ENCODE measurements at places on chromosomes 7 and 10.
A peak's percentile ranks its signal among the peaks of the same experiment; 100 is the strongest.

DNA sequence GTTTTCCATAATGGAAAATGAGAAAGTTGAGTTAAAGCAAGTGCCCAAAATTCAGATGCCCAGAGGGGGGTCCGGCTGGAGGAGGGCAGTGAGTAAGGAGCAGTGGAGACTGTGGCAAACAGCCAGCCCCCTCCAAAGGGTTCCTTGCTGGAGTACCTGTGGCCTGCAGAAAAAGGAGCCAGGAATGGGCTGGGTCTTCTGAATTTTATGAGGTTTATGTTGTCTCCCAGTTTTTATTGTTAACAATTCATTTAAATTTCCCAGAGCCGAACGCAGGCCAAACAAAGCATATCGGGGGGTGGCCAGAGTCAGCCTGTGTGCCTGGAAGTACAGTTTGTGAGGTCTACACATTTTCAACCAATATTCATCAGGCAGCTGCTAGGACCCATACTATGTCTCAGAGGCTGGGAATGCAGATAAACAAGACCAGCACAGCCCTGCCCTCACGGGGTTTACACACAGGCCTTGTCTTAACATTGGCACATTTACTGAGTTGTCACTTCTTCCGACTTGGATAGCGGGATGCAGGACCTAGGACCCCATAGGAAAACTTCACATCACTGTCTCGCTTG is 12.9 kb upstream of the CSGALNACT2 start:
- no peak for DNase-seq

DNA sequence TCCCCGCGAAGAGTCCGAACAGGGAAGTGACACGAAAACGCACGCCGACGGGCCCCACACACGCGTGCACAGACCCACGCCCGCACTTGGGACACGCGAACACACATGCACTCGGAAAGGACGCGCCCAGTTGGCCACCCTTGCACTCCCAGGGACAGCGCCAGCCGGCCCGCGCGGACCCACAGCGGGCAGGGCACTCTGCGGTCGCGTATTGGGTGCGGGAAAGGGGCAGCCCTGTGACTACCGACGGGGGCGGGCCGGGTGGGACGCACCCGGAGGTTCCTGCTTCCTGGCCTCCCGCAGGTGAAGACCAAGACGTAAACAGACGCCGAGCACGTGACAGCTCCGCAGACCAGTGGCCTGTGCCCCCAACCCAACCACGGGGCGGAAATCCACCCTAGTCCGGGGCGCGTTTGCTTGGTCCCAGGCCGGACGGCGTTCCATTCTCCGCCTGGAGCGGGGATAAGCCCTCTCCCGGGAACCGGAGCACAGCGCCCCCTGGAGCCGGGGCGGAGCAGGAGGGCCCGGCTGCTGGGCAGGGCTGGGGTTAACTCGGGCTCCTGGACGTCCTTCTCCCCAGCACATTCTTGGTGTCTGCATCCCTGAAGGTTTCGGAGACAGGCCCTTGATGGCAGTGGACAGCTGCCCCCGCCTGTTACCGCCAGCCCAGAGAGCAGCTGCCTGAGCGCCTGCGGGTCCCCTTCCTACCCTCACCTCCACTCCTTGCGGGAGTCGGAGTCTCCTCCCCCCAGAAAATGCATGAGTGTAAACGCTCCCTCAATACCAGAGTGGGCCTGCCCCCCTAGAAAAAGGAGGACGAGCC is 2.0 kb upstream of the LZTS2 start:
- DNase-seq = peak; percentile 90

GRCh38 chr7:126203185-126203584 is 1049.6 kb downstream of the GRM8 start:
- DNase-seq = no peak

DNA sequence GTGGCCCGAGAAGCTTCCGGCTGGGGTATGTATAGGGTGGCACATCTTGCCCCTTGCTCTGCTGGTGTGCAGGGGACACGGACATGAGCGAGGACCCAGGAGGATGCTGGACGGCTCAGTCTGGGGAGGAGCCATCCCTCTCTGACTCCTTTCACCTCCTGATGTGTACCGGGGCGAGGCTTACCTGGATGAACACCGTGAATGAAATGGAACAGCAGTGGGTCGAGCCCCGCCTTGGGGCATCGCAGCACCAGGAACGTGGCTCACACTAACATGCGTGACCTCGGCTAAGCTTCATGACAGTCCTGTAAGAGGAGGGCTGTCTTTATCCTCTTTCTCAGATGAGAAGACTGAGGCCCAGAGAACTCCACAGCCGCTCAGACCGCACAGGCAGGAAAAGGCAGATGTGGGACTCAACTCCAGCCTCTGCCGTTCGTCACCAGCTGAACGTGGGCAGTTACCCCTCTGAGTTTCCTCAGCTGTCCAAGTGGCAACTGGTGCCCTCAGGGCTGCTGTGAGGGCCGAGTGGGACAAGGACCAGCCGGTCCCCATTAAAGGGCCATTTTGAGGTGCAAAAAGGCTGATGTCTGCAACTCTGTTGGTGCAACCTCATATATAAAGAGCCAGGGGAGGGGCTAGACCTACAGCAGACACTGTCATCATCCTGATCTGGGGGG is 54.5 kb downstream of the INSIG1 start:
- no peak for DNase-seq

DNA sequence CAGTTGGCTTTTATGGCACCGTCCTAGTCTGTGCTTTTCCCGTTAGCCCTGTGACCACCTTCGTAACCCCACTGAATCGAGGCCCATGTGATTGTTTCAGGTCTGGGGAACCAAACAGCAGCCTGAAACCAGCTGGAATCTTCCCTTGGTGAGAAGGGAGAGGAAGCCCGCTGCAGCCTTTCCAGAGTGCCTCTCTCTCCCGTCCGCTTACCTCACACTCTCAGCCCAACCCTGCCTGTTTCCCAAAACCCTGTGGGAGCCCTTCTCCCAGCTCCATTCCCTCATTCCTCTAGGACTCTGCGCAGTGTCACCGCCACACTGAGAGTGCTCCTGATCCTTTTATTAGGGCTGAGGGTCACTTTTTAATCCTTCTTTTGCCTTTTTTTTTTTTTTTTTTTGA is 139.6 kb downstream of the WDR37 start:
- DNase-seq = no peak

DNA sequence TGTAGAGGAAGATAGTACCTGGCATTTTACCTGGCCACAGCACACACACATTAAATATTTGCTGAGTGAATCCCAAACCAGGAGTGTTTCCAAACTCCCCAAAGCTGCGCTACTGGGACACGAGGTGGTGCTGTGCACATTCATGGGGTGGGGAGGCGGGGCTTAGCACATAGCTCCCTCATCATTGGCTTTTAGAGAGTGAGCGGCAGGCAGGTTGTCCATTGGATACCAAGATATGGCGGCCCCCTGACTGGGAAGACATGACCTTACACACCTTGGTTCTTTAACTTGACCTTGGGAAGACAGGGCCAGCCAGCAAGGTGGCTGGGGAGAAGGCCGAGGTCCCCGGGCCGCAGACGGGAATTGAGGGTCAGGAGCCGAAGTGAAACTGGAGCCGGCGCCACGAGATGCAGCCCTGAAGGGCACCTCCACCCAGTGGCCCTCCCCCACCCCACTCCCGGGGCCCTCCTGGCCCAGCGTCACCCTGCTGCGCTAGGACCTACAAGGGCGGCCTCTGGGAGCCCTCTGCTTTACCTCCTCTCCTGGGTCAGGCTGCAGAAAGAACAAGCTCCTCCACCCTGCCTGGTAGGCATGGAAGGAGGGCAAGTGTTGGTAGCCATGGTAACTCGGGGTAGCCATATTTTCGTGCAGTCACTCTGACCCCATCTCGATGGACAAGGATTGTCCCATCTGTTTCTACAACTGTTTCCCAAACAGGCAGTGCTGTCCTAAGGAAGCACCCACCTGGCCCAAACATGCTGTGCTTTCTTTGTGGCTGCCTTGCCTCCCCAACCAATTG is 24.0 kb downstream of the TMEM176A start:
- no peak for DNase-seq

GRCh38 chr7:83271212-83272099 is 108.8 kb upstream of the PCLO start:
- DNase-seq = peak; percentile 69

- DNase-seq = peak; percentile 96
These were observed 76.6 kb downstream of the DNAJC1 start for GRCh38 chr10:21926949-21927348.

DNA sequence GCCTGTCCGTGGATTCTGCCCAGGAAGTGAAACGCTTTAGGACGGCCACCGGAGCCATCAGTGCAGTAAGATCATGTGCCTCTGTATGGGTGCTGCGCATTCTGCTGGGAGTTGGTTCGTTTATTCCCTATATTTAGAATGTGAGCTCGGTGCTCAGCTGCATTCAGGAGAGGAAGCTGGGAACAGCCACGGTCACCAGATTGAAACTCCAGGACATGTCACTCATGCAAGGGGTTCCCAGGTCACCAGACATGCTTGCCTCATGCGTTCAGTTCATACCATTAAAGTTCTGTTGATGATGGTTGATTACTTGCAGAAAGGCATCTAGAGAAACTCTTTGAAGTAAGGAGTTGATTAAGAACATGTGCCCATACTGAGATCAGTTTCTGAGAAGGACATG is 78.1 kb downstream of the TRRAP start:
- no peak for DNase-seq

- no peak for DNase-seq
These were observed 32.7 kb upstream of the PFKP start for GRCh38 chr10:3034616-3035015.

DNA sequence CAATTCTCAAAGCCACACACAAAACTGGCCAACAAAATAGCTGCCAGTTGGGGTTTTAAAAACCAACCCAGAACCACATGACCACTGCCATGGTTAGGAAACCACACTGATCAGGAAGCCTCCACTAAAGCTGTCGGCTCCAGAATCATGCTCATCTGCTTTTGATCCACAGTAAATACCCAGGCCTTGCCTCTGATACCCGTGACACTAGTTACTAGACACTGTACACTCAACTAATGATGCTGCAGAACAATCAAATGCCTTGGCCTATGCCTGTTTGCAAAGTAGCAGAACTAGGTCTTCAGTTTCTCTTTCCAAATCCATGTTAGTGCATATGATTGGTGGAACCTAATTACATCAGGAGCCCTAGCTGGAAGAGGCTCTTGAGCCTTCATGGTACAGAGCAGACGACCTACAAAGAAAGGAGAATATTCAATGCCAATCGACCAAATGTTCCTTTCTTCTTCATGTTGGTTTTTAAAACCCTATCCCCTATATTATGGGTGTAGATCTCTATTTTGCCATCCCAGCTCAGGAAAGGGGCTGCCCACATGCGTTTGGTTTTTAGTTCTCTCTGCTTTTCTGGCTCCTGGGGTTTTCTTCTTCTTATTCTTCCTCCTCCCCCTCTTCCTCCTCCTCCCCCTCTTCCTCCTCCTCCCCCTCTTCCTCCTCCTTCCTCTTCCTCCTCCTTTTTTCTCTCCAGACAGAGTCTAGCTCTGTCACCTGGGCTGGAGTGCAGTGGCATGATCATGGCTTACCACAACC is 76.6 kb downstream of the CNNM2 start:
- no peak for DNase-seq

DNA sequence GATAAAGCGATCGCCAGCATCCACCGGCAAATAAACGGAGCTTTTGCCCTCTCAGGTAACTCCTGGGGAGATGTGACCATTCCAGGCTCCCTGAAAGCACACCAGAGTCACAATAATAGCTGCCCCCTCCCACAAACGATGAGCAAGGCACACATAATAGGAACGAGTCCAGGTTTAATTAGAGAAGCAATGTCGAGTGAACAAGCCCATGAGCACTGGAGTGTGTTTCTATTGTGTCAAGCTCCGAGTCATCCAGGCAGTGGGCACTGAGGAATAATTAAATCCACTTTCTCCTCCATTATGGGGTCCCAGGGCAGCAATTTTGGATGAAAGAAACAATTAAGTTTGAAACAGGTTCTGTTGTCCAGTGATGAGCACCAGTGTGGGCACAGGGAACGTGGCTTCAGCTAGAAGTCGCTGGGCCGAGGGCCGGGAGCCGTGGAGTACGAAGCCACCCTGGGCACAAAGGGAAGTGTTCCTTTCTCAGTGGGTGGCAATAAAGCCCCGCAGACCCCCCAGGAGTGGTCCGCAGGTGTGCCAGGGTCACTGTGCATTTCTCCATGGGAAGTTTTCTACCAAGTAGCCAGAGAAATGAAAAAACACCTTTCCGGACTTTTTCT is 12.0 kb downstream of the PNLIPRP2 start:
- no peak for DNase-seq

Data from adipocyte (in vitro differentiated cells).